Fibroblast of upper back skin (primary cell): ENCODE measurements at places on chromosomes 5 and 9.

DNA sequence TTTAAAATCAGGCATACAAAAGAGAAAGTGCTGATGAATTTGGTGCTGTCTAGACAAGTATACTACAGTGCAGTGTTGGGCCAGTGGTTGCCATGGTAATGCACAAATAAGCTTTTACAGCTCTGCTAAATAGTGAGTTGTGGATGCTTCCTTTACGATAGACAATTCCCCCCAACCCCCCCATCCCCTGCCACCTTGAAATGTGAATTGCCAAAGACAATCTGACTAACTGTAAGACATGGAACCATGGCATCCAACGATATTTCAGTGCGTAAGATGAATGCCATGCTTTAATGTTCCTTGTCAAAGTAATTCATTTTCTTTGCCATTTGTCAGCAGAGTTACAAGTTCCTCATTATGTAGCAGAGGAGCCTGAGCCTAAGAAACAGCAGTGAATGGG, 91.5 kb upstream of the NREP start:
- DNase-seq = no peak

DNA sequence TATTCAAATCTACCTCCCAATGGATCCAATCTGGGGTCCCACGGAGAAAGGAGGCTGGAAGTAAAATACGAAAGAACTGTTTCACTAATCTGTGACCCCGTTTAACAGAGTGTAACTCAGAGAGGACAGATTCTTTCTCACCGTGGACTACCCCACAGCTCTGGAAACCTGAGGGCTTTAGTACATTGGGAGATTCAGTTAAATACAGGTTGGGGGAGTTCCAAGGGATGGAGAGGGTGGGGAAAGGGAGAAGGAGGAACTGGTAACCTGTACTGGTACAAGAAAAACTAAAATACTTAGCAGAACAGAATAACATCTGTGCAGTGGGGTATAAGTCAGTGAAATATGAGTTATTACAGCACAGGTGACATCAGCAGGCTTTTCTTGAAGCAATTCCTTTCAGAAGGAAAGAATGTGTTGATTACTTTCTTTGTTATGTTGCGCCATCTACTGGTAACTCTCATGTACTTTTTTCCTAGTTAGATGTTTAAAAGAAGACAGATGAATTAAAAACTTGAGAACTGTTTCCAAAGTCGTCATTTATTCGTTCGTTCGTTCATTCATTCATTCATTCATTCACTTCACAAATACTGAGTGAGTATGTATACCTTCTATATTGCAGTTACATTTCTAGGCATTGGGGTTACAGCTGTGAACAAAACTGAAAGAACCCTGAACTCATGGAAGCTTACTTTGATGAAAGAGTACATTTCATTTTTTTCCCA, 30.0 kb upstream of the STOM start:
- DNase-seq = peak; percentile 82

GRCh38 chr5:1874771-1875220, 7.9 kb downstream of the IRX4 start:
- no peak for DNase-seq

- DNase-seq = no peak
Observed at GRCh38 chr5:13735691-13736090, 208.8 kb downstream of the DNAH5 start.

DNA sequence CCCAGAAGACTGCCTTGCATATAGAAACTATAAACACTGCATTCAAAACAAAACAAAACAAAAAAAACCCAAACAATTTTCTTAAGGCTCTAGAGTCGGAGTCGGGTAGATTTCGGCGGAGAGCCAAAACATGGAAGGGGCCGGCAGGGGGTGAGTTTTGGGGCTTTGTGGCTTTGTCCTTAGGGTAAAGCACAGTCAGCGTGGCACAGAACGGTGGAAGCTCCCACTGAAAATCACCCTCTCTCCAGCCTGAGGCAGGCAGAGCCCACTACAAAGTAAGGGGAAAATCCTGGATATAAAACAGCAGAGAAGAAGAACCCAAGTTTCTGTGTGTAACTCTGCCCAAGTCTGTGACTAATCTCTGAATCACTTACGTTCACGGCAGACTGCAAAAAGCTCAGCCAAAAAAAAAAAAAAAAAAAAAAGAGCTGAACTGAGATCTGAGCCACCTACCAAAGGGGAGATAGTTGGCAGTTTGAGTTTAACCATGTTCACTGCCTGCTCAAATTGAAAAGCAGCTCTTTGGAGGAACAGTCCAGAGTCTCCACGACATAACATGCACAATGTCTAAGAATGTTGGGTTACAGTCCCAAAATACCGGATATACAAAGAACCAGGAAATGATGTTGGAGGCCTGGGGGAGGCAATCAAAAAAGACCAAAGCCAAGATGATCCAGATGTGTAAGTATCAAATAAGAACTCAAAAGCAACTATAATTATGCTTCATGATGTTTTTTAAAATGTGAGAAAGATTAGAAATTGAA, 26.6 kb upstream of the OR2K2 start:
- DNase-seq = peak; percentile 90

DNA sequence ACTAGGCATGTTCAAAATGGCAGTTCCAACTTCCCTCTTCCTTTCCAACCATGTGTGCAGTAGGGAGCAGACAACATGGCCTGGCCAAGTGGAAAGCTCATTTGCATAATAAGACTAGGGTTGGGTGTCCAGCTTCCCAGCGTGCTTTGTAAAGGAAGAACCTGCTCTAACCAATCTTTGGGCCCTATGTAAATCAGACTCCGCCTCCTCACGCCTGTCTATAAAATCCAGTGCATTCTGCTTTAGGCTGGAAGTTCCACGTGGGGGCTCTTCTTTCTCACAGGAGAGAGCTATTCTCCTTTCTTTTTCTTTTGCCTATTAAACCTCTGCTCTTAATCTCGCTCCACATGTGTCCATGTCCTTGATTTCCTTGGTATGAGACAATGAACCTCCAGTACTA, 83.4 kb downstream of the GCNT1 start:
- DNase-seq = no peak

- DNase-seq = no peak
Observed at GRCh38 chr9:35712762-35713400, 19.1 kb downstream of the TLN1 start.

DNA sequence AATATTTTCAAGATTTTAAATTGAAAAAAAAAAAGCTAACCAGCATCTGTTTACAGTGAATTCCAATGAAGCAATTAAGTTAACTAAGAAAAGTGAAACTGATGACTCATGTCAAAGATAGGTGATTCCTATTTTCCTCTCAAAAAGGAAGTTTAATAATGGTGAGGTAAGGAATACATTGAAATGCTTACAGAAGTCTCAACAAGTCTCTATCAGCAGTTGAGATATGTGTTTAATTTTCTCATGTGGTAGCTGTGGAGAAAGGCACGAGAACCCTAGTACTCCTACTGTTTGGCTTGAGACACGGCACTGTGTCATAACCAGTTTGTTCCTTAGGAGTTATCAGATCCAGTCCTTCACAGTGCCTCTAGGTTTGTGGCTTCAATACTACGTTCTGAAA, 114.5 kb downstream of the SLC25A46 start:
- DNase-seq = peak; percentile 3

DNA sequence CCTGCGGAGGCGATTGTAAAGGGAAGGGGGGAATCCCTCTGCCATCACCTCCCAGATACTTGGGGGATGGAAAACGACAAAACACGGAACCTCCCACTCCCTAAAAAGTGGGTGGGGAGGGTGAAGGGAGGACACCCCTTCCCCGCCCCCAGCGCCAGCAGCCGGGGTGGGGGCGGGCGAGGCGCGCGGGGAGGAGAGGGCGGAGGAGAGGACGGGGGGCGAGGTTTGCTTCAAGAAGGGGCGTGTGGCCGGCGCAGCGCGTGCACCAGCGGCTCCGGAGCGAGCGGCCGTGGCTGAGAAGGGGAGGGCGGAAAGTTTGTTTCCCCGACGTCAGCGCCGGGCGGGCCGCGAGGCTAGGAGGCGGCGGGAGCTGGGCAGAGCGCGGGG, at the start of gene PRRX2:
Gene PRRX2, plus strand, starts transcription at position 259 of the 387 bp plus-strand sequence. CDS start 221 bp downstream, outside the sequence.
- DNase-seq = peak; percentile 55

GRCh38 chr5:80308526-80308925, 11.3 kb upstream of the SPZ1 start:
- no peak for DNase-seq

DNA sequence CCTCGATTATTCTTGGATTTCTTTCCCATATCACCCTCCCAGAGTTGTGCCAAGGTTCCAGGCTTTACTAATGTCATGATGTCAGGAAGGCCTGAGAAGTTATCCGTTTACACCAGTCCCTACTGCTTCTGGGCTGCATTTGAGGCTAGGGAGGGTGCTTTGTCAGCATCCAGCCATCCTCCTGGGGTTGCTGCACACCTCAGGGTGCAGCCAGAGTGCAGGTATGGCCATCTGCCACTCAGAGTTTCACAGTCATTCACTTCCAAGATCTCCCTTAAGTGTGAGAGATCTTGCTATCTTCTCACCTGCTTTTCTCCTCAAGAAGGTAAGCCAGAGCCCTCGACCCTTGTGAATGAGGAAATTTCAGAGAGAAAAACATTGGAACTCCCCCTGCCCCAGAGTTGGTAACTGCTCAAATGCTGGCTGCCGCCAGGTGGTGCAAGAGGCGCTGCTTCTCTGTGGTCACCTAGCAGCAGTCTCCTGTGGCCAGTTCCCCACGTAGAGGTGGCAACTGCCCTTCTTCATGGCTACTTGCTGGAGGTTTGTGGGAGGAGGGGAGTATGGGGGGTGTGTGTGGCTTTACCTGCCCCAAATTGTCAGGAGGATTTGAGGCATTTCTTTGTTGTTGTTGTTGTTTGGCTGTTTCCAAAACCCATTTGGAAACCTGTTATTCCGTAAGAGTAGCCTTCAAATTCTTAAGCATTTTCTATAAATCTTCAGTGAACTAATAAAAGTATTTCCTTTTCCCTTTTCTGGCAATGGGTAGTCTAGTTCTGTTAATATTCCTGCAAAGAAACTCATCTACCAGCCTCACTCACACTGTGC, 259.6 kb upstream of the DMRT1 start:
- DNase-seq = no peak

GRCh38 chr5:125100951-125101350, 354.5 kb upstream of the ZNF608 start:
- no peak for DNase-seq

DNA sequence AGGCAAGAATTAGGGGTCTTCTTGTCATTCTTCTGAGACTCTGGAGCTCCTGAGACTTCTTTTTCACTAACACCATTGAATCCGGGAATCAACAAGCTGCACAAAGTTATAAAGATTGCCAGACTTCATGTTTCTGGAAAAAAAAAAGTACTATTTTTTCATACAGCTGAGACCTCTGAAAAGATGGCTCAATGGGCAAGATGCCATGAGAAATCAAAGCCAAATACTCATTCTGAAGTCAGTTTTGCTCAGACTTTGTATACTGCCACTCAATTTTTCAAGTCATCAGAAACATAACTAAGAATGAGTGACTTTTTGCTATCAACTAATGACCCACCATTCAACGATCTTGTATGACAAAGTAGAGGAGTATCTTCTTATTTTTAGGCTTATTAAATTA, 512.0 kb downstream of the RAB3C start:
- peak; percentile 31 for DNase-seq

- DNase-seq = no peak
Observed at GRCh38 chr5:30368064-30368463, 825.4 kb upstream of the CDH6 start.

- no peak for DNase-seq
Observed at GRCh38 chr9:68502279-68502678, 38.4 kb downstream of the TMEM252 start.

DNA sequence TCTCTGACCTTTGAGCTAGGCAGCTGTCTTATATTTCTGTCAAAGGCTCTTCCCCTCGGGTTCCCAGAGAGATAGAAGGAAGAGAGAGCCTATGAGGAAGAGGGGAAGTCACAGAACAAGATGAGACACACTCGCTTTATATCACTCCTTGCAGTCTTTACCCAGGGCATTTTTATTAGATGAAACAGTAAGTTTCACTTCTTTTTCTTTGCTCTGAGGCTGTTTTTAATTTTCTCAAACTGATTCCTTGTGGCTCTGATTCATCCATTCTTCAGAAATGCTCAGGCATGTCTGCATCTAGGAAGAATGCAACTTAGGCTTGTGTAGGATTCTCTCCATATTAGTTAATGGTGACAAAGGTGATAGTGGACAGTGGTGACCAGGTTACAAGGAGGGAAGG, 132.9 kb upstream of the CHD1 start:
- peak; percentile 84 for DNase-seq

DNA sequence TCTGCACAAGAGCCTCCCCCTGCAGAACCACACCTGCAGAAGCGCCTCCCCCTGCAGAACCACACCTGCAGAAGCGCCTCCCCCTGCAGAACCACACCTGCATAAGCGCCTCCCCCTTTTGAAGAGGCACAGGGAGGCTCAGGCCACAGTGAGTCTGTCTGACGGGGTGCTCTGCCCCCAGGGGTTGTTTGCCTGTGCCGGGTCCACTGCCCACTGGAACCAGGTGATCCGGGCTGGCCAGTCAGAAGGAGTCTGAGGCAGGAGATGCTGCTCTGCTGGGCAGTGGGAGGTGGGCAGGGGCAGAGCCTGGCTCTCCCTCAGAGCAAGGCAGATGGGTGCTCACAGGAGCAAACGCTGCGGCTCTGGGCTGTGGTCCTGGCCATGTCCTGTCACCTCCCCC, 60.8 kb upstream of the RNU6ATAC start:
- DNase-seq = no peak

DNA sequence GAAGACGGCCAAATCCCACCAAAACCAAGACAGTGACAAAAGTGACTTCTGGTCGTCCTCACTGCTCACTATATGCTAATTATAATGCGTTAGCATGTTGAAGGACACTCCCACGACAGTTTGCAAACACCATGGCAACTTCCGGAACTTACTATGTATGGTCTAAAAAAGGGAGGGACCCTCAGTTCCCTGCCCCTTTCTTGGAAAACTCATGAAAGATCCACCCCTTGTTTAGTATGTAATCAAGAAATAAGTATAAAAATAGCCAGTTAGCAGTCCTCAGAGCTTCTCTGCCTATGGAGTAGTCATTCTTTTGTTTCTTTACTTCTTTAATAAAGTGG, 9.5 kb downstream of the FCN2 start:
- no peak for DNase-seq

- no peak for DNase-seq
Observed at GRCh38 chr5:14395411-14395810, 186.2 kb upstream of the OTULINL start.

GRCh38 chr9:35164711-35165110, 2.9 kb downstream of the UNC13B start:
- DNase-seq = peak; percentile 33
